ENCODE measurements at places on chromosomes 2 and 18.
A peak's percentile ranks its signal among the peaks of the same experiment; 100 is the strongest.

- no peak for DNase-seq
These were observed 172.9 kb downstream of the WDR7 start for GRCh38 chr18:56823986-56824565.

DNA sequence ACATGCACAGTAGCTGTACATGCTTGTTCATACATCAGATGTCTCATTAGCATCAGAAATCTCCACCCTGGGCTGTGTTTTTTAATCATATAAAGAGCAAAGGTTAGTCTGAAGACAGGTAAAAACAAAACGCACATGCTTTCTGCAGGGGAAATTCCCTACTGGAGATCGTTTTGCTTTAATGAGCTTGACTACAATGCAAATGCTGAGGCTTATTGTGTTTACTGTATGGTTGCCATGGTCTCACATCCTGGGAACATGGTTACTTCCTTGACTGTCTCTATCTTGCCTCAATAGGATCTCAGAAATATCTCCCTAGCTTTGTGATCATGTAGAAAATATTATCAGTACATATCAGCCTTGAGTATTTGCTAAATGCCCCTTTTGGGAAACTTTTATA, 336.5 kb upstream of the TFPI start:
- DNase-seq = no peak

DNA sequence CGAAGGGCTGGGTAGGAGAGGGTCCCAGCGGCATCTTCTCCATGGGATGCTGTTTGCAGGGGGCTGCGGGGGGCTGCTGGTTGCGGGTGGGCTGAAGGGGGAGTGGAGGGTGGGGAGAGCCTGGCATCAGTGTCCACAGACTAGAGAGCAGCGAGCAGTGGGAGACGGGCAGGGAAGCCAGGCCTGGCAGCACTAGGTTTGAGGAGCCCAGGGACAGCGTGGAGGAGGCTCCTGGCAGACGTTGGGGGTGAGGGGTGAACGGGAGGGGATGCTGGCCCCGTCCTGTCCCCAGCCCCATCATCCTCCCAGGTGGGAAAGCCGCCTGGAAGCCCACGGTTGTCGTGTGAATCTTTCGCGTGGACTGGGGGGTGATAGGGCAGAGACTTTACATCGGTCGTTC, 48.2 kb upstream of the TFCP2L1 start:
- DNase-seq = no peak

DNA sequence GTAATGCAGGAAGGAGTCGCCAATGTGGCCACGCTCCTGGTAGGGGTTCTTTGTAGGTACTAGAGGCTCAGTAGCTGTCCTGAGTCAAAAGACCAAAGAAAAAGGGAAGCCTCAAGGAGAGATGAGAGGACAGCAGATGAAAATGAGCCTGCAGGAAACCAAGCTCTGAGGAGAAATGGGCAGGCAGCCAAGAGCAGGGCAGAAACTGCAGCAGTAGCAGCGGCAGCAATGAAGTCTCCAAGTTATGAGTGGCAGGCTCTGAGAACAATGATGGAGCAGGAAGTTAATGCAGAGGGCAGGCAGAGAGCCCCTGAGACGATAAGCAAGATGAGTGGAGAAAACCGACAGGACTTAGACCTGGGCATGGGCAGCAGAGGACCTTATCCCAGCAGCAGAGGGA, 48.2 kb upstream of the TMEM200C start:
- DNase-seq = peak; percentile 21

GRCh38 chr2:82282111-82282882, 1977.7 kb upstream of the LRRTM1 start:
- no peak for DNase-seq

GRCh38 chr2:68934021-68934420, 18.7 kb downstream of the GKN2 start:
- DNase-seq = peak; percentile 89

DNA sequence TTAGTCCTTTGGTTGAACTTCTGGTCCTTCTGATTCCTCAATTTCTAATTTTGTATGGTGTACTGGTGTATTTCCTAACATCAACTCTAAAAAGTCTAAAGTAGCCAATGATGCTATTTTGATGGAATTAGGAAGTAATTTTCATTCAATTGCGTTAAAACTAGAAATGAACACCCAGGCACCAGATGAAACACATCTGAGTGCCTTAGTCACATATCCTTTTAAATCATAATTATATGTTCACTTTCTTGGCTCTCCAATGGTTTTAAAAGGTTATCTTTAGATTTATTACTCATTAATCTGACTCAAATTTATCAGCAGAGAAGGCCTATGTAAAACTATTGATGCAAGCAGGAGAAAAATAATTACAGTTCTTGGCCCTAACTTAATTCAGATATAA, 119.7 kb downstream of the GAREM1 start:
- no peak for DNase-seq

GRCh38 chr2:240498171-240498957, 59.4 kb downstream of the ANKMY1 start:
- no peak for DNase-seq

GRCh38 chr18:5152343-5153020, 44.6 kb downstream of the AKAIN1 start:
- no peak for DNase-seq
